ENCODE measurements at places on chromosomes 12 and 14. TPM values are rescaled to one million over a fixed set of nuclear protein-coding genes. Genes with fewer than 3 reads are reported as not detected.

Gene NRL
- total RNA-seq = 1.7 TPM

Gene ASIC1
- 6.3 TPM for total RNA-seq

Gene SCNN1A
- 2.9 TPM for total RNA-seq

Gene TMTC1
- total RNA-seq = 5.8 TPM

Gene GPR135
- 6.7 TPM for total RNA-seq

Gene SLC7A8
- 3.8 TPM for total RNA-seq

Gene ITGA5
- 38.2 TPM for total RNA-seq

Gene FOS
- 103 TPM for total RNA-seq

Gene SSPN
- total RNA-seq = 11.9 TPM

Gene GMPR2
- total RNA-seq = 51.8 TPM

Gene ZFYVE21
- 50.1 TPM for total RNA-seq

Gene MTERF2
- 10.7 TPM for total RNA-seq

Gene DIO3
- total RNA-seq = 4.9 TPM

Gene KLRC1
- not detected for total RNA-seq

Gene KRT2
- 0.23 TPM for total RNA-seq

Gene DBX2
- total RNA-seq = not detected

Gene TCL1B
- total RNA-seq = not detected

Gene TSPAN19
- total RNA-seq = not detected

Gene TM7SF3
- 109 TPM for total RNA-seq

Gene COPZ1
- 156 TPM for total RNA-seq

Gene FOXG1
- total RNA-seq = not detected

Gene MYO1A
- not detected for total RNA-seq

Gene HOXC5
- total RNA-seq = 0.29 TPM

Gene SLC38A2
- total RNA-seq = 232 TPM

Gene CKAP4
- total RNA-seq = 99.1 TPM

Gene ZCRB1
- total RNA-seq = 29.7 TPM

Gene HRK
- total RNA-seq = 0.33 TPM

Measured in PC-3 (cell line).